Cardiac fibroblast (primary cell): ENCODE measurements at places on chromosomes 3 and 15.

DNA sequence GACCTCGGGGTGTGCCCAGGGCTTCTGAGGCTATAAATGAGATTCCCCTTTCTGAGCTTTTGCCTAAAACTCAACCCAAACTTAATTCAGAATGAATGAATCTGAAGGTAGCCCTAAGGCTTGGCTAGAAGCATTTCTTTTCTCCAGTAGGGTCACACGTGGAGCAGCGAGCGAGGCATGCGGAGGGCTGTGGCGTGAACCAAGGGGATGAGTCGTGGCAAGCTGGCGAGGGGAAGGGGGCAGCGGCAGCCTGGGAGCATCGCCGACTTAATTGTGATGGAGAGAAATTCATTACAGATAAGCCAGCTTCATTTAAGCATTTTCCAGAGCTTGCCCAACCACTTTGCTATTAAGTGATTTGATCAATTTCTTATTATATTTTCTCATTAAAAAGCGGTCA lies 79.9 kb downstream of the CHSY1 start:
- no peak for DNase-seq

DNA sequence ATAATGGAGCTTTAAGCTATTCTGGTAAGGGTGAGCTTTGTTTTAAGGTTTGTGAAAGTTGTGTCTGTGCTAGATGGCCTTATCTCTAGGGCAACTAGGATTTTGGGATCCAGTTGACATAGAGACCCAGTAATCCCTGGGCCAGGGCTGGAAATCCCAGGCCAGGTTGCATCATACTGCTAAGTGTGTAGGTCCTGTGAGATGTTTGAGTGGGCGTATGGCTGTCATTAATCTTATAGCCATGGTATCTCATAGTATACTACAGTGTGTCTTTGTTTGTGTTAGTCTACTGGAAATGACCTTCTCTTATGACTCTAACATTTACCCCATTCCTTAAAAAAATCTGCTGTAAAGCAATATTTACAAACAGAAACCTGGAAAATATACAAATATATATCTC lies 151.4 kb downstream of the CACNA2D3 start:
- DNase-seq, result peak; percentile 6

- no peak for DNase-seq
Observed at GRCh38 chr3:14701676-14702075, 26.7 kb downstream of the C3orf20 start.

- peak; percentile 62 for DNase-seq
Observed at GRCh38 chr3:48563382-48563918, at the start of gene UCN2. Gene UCN2 (minus strand): TSS chr3:48563781. CDS start chr3:48563124, 657 bp downstream.

DNA sequence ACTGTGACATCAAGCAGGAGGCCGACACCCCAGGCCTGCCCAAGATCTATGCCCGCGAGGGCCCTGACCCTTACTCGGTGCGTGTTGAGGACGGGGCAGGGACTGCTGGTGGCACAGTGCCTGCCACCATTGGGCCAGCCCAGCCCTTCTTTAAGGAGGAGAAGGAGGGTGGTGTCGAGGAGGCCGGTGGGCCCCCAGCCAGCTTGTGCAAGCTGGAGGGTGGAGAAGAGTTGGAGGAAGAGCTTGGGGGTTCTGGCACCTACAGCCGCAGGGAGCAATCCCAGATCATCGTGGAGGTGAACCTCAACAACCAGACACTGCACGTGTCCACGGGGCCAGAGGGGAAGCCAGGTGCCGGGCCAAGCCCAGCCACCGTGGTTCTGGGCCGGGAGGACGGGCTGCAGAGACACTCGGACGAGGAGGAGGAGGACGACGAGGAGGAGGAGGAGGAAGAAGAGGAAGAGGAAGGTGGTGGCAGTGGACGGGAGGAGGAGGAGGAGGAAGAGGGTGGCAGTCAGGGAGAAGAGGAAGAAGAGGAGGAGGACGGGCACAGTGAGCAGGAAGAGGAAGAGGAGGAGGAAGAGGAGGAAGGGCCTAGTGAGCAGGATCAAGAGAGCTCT lies 5.4 kb downstream of the ZBTB47 start:
- DNase-seq, result no peak

- DNase-seq, result no peak
Observed at GRCh38 chr3:190239325-190239724, 82.9 kb downstream of the CLDN1 start.

DNA sequence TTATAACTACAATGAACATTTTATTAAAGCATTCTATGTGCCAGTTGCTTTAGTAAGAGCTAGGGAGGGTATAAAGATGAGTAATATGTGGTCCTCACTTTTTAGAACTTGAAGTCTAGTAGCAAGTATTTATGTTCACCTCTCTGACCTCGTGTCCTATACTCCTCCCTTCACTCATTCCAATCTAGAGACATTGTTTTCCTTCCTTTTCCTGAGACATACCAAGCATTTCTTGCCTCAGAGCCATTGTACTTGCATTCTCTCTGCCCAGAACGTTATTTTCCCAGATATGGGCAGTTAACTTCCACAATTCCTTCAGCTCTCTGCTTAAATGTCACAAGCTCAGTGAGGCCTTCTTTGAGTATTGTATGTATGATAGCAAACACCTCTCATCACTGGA lies 408.6 kb downstream of the PDCD6IP start:
- DNase-seq, result peak; percentile 61

DNA sequence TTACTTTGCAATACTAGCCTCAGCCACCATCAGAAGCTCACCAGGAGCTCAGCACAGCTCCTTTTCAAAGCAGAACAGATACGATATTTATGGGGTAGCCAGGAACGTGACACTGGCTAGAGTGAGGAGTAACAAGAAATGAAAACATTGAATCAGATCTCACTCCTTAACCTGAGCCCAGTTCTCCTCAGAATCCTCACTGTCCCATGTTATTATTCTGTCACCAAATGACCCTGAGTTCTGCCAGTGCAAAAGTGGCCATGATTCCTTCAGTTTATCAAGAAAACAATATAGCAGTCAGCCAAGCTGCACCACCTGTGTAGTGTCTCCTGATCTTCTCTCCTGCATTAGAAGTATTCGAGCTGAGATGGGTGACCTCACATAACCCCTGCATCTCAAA lies 956.7 kb downstream of the TUSC7 start:
- no peak for DNase-seq

DNA sequence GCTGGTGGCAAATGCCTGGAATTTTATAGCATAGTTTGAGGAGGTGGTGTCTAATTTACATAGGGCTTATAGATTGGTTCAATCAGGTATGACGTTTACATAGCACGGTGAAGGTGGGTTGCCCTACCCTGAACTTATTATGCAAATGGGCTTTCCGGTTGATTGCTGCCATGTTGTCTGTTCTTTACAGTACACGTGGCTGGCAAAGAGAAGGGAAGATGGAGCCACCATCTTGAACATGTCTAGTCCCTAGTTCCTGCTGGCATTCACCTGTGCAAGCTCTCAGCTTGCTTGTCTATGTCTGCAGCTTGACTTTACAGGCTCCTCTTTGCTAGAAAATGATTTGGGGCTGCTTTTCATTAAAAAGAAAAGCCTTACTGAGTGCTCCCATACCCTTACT lies 14.0 kb upstream of the STAC start:
- no peak for DNase-seq

DNA sequence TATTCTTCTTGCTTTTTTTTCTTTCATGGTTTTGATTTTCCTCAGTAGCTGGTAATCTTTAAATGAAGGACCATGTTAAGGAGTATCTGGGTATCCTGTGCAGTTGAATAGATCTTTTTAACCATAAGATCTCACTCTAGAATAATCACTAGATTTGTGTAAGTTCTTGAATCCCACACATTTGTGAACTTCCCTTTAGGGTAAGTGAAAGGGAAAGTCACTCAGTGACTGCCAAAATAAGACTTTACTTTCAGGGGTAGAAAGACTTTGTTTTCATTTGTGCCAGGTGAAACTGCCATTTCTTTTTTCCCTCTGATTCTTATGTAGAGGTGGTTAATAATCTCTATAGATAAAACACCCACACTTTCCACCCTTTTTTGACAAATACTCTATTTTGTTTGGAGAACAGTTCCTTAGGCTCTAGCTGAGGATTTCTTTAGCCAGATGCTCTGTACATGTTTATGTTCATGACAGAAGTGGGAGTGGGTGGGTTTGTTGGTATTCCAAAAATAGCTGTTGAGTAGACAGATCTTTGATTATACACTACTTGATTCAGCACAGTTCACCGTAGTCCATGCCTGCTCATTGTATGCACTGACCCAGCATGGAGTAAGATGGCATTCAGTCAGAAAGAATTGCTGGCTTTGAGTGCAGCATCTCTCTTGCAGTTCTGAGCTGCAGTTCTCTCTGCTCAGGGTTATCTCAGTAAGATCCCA lies 28.5 kb downstream of the LRRC49 start:
- peak; percentile 8 for DNase-seq

DNA sequence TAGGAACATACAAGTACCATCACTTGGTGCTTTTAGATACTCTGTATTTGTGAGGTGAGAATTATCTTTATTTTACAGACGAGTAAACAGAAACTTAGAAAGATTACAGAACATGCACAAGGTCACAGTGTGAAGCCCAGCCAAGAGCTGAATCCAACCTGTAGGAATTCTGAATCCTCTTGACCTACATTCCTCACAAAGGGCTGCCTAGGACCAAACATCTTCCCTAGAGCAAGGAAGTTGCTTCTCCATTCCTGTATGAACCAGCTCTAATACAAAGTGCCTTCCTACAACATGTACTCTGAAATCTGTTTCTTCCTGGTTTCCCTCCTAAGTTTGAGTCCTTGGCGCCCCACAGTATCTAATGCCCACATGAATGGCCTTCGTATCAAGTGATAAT lies 2.9 kb downstream of the HDGFL3 start:
- no peak for DNase-seq

DNA sequence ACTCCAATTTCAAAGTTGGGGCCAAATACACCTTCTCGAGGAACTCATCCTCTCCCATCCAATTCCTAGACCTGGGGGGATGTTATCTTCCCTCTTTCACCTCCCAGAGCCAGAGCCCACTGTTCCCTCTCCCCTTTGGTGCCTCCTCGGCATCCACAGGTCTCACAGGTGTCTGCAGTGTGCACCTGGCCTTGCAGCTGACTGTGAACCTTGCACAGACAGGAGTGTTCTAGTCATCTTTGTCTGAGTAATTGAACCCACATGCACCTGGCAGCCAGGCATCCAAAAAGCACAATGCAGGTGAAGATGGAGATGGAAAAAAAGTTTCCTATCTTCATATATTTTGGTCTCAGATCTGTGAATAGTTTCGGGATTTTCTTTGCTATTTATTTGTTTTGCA lies 30.8 kb downstream of the PCOLCE2 start:
- DNase-seq, result no peak

DNA sequence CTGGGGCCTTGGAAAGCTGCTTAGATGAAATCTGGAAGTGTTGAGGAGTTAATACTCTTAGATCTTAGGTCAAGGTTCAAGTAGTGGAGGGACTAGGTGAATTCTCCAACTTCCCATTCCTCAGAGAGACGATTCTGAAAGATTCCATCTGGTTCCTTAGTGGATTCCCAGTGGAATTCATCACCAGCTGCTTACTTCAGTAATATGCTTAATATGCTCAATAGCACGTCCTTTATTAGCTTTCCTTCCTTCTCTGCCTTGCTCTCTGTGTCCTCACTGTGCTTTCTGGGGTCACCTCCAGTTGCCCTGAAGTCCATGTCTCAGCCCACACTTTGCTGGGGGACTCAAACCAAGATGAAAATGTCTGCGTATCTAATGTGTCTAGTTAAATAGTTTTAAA lies 31.0 kb downstream of the CEP63 start:
- DNase-seq, result peak; percentile 31

- no peak for DNase-seq
Observed at GRCh38 chr3:52399131-52399530, 45.8 kb downstream of the SEMA3G start.

- DNase-seq, result peak; percentile 21
Observed at GRCh38 chr3:127820221-127820825, 2.0 kb downstream of the MGLL start.

GRCh38 chr3:148604270-148605085 lies 93.2 kb upstream of the AGTR1 start:
- peak; percentile 82 for DNase-seq

DNA sequence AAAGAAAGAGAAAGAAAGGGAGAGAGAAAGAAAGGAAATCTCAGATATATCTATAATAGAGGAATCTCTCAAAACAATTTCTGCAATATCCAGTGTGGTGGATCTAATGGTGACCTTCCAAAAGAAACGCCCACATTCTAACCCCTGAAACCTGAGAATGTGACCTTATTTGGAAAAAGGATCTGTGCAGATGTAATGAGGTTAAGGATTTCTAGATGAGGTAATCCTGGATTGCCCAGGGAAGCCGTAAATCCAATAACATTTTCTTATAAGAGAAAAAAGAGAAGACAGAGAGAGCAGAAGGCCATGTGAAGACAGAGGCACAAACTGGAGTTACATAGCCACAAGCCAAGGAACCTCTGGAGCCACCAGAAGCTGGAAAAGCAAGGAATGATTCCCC lies 307.6 kb downstream of the ZBTB20 start:
- no peak for DNase-seq

DNA sequence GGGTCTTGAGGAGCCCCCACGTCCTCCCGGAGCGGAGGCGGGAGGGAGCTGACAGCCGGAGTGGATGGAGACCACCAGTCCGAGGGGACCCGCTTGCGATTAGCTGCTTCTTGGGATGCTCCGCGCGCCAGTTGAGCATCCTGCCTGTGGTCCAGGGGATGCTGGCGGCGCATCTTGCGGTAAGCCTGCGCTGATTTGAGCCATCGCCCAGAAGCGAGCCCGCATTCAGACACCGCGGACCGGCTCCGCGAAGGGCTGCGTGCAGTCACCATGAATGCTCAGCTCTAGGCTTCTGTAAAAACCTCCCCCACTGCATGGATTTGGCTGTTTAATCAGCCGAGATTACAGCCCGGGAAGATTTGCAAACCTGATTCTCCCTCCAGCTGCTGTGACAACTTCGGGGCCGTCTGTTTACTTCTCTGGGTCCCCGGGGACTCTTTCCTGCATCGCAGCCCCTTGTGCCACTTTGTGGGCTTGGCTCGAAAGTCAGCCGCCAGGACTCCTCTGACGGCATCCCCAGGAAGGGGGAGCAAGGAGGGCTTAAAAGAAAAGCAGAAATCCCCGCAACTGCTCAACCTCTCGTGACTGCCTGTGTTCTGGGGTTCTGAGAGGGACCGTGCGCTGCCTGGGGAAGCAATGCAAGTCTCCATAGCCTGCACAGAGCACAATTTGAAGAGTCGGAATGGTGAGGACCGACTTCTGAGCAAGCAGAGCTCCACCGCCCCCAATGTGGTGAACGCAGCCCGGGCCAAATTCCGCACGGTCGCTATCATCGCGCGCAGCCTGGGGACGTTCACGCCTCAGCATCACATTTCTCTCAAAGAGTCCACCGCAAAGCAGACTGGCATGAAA lies 171.1 kb downstream of the KCNAB1 start:
- DNase-seq, result peak; percentile 27

DNA sequence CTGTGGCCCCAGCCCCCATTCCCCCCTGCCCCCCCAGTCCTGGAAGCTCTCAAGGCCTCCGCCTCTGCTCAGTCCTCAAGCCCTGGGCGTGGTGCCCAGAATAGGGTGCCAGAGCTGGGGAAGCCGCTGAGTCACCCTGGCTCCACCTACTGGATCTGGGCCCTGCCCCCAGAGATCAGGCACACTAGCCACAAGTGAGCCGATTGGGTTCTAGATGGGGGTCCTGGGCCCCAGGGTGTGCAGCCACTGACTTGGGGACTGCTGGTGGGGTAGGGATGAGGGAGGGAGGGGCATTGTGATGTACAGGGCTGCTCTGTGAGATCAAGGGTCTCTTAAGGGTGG lies 5.7 kb downstream of the EIF4G1 start:
- DNase-seq, result peak; percentile 98
